ENCODE measurements at places on chromosomes 1 and 21.

- DNase-seq, result no peak
Observed at GRCh38 chr1:1058088-1058905, 15.8 kb downstream of the RNF223 start.

GRCh38 chr21:37783016-37783415 is 133.2 kb downstream of the KCNJ6 start:
- no peak for DNase-seq

GRCh38 chr1:208714323-208714722 is 470.1 kb upstream of the PLXNA2 start:
- DNase-seq, result no peak

DNA sequence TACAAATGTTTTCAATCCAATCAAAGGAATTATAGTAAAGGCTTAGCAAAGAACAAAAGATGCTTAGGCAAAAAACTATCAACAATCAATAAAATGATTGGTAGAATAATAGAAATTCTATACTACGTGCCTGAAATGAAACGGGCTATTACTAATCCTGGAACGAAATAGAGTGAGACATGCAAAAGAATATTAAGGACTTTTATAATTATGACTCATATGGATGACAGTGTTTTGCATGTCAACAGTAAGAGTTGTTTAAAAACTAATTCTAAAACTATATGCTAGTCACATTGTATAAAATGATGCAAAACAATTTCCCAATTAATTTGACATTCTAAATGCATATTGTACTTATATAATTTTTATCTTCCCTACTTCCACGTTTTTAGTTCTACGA is 35.6 kb downstream of the LRRIQ3 start:
- no peak for DNase-seq

- DNase-seq, result no peak
Observed at GRCh38 chr1:24683713-24684162, 40.6 kb downstream of the SRRM1 start.

DNA sequence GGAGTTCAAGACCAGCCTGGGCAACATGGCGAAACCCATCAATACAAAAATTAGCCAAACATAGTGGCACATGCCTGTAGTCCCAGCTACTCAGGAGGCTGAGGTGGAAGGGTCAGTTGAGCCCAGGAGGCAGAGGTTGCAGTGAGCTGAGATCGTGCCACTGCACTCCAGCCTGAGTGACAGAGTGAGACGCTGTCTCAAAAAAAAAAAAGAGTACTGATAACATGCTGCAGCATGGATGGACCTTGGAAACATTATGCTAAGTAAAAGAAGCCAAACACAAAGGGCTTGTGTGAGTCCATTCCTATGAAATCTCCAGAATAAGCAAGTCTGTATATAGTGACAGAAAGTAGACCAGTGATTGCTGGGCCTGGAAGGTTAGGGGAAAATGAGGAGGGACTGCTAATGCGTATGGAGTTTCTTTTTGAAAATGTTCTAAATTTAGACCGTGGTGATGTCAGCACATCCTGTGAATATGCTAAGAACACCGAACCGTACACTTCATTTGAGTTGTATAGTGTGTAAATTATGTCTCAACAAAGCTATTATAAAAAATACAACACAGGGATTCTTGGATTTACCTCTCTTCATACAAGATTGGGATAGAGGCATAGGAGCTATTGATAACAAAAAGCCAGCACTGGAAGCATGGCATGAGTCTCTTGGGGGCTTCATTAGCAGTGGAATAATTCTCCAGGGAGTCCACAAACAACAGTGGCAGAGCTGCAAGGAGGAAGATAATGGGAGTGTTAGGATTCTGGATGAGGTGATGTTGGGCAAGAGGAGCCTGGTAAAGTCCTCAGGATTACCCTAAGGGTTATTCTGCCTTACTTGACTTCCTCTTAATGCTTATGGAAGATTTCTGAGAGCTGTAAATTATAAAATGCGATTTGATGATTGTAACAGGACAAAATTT is 73.5 kb downstream of the TTC3 start:
- no peak for DNase-seq

- no peak for DNase-seq
Observed at GRCh38 chr1:194062962-194063361, 876.5 kb upstream of the B3GALT2 start.

GRCh38 chr1:25642574-25643108 is 26.1 kb downstream of the MAN1C1 start:
- DNase-seq, result peak; percentile 80
